ENCODE measurements at places on chromosomes 5 and 9.

DNA sequence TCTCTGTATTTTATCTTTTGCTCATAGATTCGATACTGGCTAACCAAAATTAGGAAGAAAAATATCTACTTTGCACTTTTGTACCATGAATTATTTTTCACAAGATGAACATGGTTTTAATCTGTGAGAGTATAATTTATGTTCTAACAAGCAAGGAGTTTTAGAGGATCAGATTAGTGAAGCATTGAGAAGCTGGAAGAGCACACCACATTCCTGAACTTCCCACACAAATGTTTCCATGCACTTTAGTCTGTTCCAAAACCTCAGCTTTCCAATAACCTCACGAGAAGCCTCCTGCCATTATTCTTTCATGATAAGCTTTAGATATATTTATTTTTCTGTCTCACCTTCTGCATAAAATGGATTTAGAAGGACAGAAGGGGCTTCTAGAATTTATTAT, 98.7 kb upstream of the MPDZ start:
- DNase-seq, result peak; percentile 46

GRCh38 chr5:159393854-159394274, 63.6 kb upstream of the IL12B start:
- no peak for DNase-seq

GRCh38 chr9:120720404-120720803, 6.1 kb upstream of the MEGF9 start:
- no peak for DNase-seq

- DNase-seq, result no peak
Measured at GRCh38 chr5:170254056-170254455, 21.3 kb downstream of the C5orf58 start.

DNA sequence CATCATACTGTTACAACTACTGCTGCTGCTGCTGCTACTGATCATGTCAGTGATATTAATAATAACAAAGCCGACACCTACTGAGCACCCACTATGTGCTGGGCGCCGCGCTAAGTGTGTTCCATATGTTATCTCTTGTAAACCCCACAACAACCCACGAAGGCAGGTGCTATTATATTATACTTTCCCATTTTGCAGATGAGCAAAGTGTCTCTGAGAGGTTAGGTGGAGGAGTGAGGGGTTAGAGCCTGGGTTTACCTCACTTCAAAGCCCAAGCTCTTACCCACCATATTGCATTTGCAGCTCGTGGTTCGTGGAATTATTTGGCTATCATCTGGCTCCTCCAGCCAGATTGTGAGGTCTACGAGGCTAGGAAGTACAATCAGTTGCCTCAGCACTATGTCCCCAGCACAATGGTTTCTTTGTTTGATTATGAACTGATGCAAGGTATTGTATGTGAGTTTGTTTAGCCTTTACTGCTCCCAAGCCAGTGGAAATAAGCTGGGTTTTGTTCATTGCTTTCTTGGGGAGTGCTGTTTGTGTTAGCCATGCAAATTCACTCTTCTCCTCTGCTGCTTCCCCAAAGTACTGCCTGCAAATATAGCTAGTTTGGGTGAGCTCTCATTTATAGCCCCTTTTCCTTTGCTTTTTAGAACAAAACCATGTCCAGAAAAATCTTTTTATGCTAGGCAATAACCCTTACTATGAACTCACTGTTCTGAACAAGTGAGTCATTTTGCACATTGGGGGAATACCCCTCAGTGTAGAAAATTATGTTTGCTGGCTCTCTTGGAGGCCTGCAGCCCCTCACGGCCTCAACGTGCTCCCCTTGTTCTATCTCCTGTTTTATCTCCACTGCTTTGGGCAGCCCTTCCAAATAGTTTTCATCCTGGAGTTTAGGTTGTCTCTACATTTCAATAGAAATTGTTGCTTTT, 47.9 kb downstream of the ALG2 start:
- DNase-seq, result no peak

- DNase-seq, result no peak
Measured at GRCh38 chr5:137573376-137573775, 74.2 kb upstream of the SPOCK1 start.

DNA sequence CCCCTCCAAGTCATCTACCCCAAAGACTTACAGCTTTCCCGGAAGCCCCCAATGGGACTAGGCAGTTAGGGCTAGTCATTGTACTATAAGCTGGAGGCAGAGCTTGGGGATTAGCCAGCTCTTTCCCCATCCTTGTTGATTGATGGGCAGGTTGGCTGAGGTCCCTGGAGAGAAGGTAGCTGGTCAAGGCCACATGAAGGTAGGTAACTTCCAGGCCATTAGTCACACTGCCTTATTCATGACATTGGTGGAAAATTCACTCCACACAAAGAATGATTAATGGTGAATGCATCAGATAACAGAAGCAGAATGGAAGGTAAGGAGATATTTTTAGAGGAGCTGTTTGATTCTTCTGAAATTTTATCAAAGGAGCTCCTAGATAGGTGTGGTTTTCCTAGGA, 49.5 kb upstream of the TGFBR1 start:
- no peak for DNase-seq

GRCh38 chr9:7780261-7780988, 19.2 kb downstream of the DMAC1 start:
- peak; percentile 31 for DNase-seq

- DNase-seq, result no peak
Measured at GRCh38 chr9:126036881-126037291, 289.7 kb downstream of the PBX3 start.

DNA sequence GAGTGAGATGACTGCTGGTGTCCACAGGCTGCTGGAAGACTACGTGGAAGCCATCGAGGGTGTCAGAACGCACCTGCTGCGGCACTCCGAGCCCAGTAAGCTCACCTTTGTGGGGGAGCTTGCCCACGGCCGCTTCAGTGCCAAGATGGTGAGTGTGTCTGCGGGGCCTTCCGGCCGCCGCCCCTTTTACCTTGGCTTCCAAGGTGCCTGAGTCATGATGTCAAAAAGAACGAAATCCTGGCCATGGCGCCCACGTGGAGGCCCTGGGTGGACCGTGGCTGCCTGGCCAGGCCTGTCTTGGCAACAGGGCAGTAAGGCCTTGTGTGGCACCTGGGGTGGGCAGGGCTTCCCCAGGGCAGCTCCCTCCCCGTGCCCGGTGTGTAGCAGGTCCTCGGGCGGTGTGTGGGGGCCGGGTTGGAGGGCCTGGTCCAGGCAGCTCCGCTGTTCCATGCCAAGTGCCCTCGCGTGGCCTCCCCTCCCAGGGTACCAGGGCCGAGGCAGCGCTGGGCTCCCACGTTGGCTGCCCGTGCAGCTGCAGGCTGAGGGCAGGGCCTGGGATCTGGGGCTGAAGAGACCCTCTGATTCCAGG, 7.8 kb downstream of the DPP7 start:
- no peak for DNase-seq

GRCh38 chr9:91182429-91183225, 179.1 kb downstream of the AUH start:
- no peak for DNase-seq

GRCh38 chr5:34038390-34038789, 4.6 kb downstream of the C1QTNF3 start:
- no peak for DNase-seq

DNA sequence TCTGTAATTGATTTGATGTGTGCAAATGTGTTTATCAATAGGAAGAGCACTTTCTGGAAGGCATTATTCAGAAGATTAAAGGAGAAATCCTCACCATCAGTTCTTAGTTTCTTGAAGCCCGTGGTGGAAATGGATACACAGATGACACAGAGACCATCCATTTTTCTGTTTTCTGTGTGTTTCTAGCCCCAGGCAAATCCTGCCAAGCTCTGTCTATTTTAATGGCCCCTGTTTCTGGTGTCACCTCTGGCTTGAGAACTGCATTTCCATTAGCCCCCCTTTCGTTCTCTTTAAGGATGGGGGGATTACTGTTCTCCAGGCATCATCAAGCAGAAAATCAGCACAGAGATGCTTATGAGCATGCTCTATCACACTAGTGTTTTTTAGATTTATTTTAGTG, 37.3 kb downstream of the DAPK1 start:
- DNase-seq, result no peak

DNA sequence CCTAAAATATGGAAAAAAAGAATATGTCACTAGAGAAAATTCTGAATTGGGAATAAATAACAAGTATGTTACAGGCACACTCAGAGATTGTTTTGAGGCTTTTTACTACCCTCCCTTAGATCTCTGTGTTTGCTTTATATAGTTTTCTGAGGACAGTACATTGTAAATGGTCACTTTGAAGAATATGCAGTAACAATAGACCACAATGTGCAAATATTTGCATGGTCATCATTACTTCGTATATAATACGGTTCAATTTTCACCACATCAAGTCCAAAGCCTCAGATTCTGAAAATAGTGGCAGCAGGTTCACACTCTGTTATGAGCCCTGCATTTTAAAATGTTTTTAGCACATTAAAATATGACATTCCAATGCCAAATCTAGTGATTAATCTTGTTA, 238.6 kb downstream of the ADAMTS6 start:
- DNase-seq, result no peak

DNA sequence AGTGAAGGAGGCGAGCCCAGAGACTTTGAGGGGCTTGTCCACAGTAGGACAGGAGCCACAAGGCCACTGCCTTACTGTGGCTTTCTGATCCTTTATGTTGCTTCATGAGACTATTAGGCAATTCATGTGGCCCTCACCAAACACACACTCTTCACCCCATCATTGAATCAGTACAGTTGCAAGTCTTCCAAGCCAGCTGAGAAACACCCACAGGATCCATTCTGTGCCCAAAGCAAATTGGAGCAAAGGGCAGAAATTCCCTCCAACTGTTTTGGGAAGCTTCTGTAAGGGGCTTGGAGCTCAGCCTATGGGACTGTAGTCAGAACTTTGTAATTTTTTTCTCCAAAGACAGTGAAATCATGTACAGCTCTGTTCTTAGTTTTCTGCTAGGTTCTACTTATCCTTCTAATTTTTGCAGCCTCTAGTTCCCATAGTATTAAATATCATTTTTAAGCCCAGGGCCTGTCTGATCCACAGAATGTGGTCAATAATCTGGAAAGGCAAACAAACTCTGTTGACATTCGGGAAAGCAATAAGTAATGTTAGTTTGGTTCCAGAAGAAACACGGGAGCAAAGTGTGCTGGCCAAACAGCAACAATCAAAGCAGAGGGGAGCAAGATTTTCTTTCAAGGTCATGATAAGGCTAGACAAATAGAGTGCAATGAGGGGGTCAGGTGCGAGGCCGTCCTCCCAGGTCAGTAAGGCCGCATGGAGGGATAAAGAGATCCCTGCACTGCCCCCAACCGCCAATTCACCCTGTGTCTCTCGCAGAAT, 47.0 kb downstream of the UBE2QL1 start:
- no peak for DNase-seq

DNA sequence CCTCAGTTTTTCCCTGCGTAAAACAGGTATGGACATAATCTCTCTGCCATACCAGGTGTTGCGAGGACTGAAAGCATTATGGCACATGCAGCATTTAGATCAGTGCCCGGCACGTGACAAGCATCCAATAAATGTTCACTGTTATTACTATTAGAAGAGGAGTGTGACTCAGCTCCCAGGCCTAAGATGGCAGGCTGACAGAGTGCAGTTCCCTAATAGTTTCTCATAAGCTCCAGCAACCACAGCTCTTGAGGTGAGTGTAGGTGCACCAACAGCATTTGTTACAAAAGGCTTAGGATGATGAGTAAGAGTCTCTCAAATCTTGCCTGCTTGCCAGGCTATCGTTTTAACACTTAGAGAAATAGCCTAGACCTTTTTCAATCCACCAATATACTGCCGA, 28.9 kb upstream of the GLIS3 start:
- no peak for DNase-seq

DNA sequence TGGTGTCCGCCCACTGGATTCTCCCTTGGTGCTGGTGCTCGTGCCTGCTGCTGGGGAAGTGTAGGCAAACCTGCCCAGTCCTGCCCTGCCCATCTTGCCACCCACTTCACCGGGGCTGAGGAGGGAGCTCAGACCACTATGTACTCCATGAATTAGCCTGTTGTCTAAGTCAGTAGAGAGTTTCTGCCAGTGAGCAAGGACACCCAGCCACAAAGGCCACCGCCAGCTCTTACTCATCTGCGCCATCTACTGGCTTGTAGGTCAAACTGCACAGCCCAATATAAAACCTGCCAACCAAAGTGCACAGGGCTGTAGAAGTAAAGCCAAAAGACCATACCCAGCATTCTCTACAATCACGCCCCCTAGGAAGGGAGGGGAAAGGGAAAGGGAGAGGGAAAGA, 102.3 kb downstream of the GLIS3 start:
- no peak for DNase-seq

GRCh38 chr9:132287256-132287760, 67.5 kb downstream of the SETX start:
- no peak for DNase-seq

DNA sequence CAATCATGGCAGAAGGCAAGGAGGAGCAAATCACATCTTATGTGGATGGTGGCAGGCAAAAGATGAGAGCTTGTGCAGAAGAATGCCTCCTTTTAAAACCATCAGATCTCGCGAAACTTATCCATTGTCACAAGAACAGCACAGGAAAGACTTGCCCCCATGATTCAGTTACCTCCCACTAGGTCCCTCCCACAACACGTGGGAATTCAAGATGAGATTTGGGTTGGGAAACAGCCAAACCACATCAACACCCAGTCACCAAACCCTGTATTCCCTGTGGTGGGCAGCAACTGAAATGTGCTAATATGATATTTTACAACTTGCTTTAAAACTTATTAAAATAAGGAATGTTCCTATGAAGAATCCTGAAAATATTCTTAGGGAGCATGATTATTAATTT, 54.2 kb downstream of the RASGRF2 start:
- DNase-seq, result no peak

DNA sequence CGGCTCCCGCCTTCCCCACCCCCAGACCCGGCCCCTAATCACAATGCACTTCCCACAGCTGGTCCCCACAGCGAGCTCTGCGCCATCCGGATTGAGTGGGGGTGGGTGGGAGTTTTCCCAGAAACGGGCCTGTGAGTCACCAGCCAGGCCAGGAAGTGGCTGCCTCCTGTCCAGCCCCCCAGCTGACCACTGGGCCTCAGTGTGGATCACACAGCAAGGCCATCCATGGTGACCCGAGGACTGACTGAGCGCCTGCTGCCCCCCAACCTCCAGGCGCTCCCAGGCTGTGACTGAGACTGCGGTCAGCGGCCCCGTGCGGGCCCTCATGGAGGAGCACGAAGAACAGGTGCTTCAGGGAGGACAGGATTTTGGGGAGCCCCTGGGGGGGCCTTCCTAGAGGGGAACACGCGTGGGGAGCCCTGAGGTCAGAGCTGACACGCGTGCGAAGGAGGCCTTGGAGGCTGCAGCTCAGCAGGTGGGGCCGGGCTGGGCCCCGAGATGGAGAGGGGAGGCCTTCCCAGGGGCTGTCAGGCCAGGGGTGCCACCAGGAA, 48.3 kb upstream of the EGFL7 start:
- peak; percentile 9 for DNase-seq

Data from fibroblast of skin of left biceps (primary cell).